ENCODE measurements at places on chromosomes 5 and 9.

GRCh38 chr5:167051402-167051768 is 1240.1 kb upstream of the WWC1 start:
- DNase-seq, result no peak
- H3K36me3 ChIP-seq, result 0 out of 2 replicates have a peak, but pooled peaks cover 8% of the 10 kb centered on the region
- peaks cover 10% of the 10 kb centered on the region for H3K4me1 ChIP-seq

DNA sequence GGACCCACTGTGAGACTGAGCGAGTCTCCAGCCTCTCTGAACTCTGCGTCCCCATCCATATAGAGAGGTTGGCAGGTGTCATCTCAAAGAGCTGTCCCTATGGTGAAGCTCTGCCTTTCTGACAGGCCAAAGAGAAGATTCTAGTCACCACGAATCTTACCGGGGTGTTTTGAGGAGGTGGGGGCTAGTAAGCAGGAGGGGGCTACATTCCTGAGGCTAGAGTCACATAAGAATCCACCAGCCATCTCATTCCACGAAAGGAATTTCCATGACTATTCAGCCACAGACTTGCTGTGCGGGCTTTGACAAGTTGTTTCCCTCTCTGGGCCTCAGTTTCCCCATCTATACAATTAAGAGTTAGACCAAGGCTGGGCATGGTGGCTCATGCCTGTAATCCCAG is 16.3 kb downstream of the PDGFRB start:
- H3K4me3 ChIP-seq, result no peak overlapping the region
- H3K27ac ChIP-seq, result peak overlapping the region; percentile 67
- no peak for DNase-seq
- peaks cover 63% of the 10 kb centered on the region for H3K4me1 ChIP-seq

GRCh38 chr5:137567226-137567625 is 68.1 kb upstream of the SPOCK1 start:
- H3K36me3 ChIP-seq, result no peaks in the 10 kb centered on the region
- no peak for DNase-seq
- no peak overlapping the region for H3K4me3 ChIP-seq
- no peaks in the 10 kb centered on the region for H3K27me3 ChIP-seq

GRCh38 chr9:136942881-136943230 is 1.7 kb downstream of the FBXW5 start:
- DNase-seq, result no peak
- H3K27me3 ChIP-seq, result no peaks in the 10 kb centered on the region

- H3K4me1 ChIP-seq, result peaks cover 8% of the 10 kb centered on the region
- no peaks in the 10 kb centered on the region for H3K27me3 ChIP-seq
- no peak overlapping the region for H3K27ac ChIP-seq
These were observed 456.9 kb downstream of the TMEM232 start for GRCh38 chr5:110269478-110270142.

DNA sequence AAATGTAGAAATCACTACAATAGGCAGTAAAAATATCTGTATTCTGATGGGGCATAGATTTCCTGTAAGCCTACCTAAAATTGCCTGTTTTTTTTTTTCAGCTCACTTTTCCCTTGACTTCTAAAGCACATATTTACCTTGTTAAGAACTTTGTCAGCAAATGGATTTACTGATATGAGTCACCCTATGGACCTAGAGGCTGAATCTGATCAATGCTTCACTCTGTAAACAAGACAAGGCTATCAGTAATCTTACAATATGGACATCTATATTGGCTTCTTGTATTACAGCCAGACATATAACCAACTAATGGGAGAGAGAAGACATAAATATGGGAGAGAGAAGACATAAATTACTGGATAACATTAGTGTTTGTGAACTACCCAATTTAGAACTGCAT is 792.7 kb upstream of the CHD1 start:
- H3K4me1 ChIP-seq, result peaks cover 9% of the 10 kb centered on the region
- no peak overlapping the region for H3K4me3 ChIP-seq
- H3K27me3 ChIP-seq, result peaks cover 7% of the 10 kb centered on the region
- H3K36me3 ChIP-seq, result no peaks in the 10 kb centered on the region

- 0 out of 2 replicates have a peak, but pooled peaks cover under 1% of the 10 kb centered on the region for H3K36me3 ChIP-seq
- no peak overlapping the region for H3K27ac ChIP-seq
- H3K27me3 ChIP-seq, result peaks cover 35% of the 10 kb centered on the region
- H3K4me1 ChIP-seq, result peaks cover 20% of the 10 kb centered on the region
- DNase-seq, result no peak
- peak overlapping the region; percentile 81 for H3K4me3 ChIP-seq
These were observed 23.2 kb upstream of the PTGS1 start for GRCh38 chr9:122347348-122348287.

DNA sequence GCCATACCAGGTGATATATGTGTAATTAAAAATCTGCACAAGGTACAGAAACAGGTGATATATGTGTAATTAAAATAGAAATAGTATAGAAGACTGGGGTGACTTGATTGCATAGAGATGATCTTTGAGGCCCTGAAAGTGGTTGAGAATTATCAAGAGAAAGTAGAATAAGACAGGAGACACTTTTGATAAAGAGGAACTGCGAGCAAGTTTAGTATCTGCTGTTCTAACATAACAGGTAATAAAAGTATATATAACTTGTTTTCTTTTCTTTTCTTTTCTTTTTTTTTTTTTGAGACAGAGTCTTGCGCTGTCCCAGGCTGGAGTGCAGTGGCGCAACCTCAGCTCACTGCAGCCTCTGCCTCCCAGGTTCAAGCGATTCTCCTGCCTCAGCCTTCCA is 5.4 kb downstream of the SNX2 start:
- no peaks in the 10 kb centered on the region for H3K27me3 ChIP-seq
- peaks cover 7% of the 10 kb centered on the region for H3K36me3 ChIP-seq
- no peak for DNase-seq
- H3K4me3 ChIP-seq, result no peak overlapping the region

GRCh38 chr9:26462213-26462612 is 430.4 kb downstream of the CAAP1 start:
- no peak overlapping the region for H3K4me3 ChIP-seq
- no peak for DNase-seq
- H3K27me3 ChIP-seq, result no peaks in the 10 kb centered on the region
- H3K4me1 ChIP-seq, result peaks cover 4% of the 10 kb centered on the region
- no peak overlapping the region for H3K27ac ChIP-seq

GRCh38 chr9:126235336-126236243 is 91.0 kb upstream of the MVB12B start:
- no peaks in the 10 kb centered on the region for H3K27me3 ChIP-seq
- H3K4me3 ChIP-seq, result no peak overlapping the region
- DNase-seq, result no peak
- no peaks in the 10 kb centered on the region for H3K36me3 ChIP-seq
- no peaks in the 10 kb centered on the region for H3K4me1 ChIP-seq

DNA sequence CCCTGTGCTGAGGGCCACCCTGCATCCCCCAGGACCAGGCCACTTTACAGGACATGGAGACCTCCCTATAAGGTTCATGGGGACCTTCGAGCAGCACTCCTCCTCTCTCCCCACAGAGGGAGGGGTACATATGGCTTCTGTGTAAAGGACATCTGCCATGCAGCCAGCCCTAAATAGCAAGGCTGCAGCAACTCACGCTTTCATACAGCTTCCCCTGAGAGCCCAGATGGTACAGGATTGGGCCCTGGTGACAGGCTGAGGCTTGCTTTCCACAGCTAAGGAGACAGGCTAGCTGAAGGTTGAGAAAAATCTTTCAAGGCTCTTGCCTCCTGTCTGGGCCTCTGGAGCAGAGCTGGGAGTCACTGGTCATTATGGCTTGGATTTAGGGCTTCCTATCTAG is 147.0 kb upstream of the ZNF366 start:
- H3K27ac ChIP-seq, result no peak overlapping the region
- H3K27me3 ChIP-seq, result peaks cover 2% of the 10 kb centered on the region
- peaks cover 15% of the 10 kb centered on the region for H3K4me1 ChIP-seq
- no peak for DNase-seq

GRCh38 chr5:139012176-139012575 is 137.0 kb upstream of the LRRTM2 start:
- H3K4me3 ChIP-seq, result peak overlapping the region; percentile 83
- no peaks in the 10 kb centered on the region for H3K36me3 ChIP-seq
- no peaks in the 10 kb centered on the region for H3K27me3 ChIP-seq
- H3K4me1 ChIP-seq, result peaks cover 7% of the 10 kb centered on the region
- peak; percentile 24 for DNase-seq
- no peak overlapping the region for H3K27ac ChIP-seq

- no peak for DNase-seq
- no peak overlapping the region for H3K4me3 ChIP-seq
- peaks cover 2% of the 10 kb centered on the region for H3K4me1 ChIP-seq
- no peak overlapping the region for H3K27ac ChIP-seq
These were observed 19.7 kb downstream of the SLC9A3 start for GRCh38 chr5:504326-505154.

GRCh38 chr5:39624268-39624886 is 199.6 kb upstream of the DAB2 start:
- no peak overlapping the region for H3K27ac ChIP-seq
- no peaks in the 10 kb centered on the region for H3K27me3 ChIP-seq
- no peaks in the 10 kb centered on the region for H3K4me1 ChIP-seq
- H3K36me3 ChIP-seq, result no peaks in the 10 kb centered on the region
